ENCODE measurements at places on chromosomes 12 and 14. TPM values are rescaled to one million over a fixed set of nuclear protein-coding genes. Genes with fewer than 3 reads are reported as not detected.

MAP3K12 gene
- polyA plus RNA-seq, result 8.5 TPM

DYNC1H1 gene
- 19.6 TPM for polyA plus RNA-seq

DDX55 gene
- polyA plus RNA-seq, result 22.4 TPM

KRT79 gene
- polyA plus RNA-seq, result not detected

TRIM9 gene
- not detected for polyA plus RNA-seq

PRKAG1 gene
- 47.8 TPM for polyA plus RNA-seq

SLC10A1 gene
- polyA plus RNA-seq, result not detected

REM2 gene
- polyA plus RNA-seq, result 1.5 TPM

TSPAN9 gene
- not detected for polyA plus RNA-seq

P2RX2 gene
- not detected for polyA plus RNA-seq

MANSC4 gene
- not detected for polyA plus RNA-seq

SLC7A7 gene
- polyA plus RNA-seq, result 0.21 TPM

BHLHE41 gene
- not detected for polyA plus RNA-seq

SLC6A15 gene
- not detected for polyA plus RNA-seq

CCDC85C gene
- polyA plus RNA-seq, result 1.8 TPM

VRTN gene
- not detected for polyA plus RNA-seq

SDSL gene
- polyA plus RNA-seq, result not detected

FLVCR2 gene
- 3.3 TPM for polyA plus RNA-seq

CIROP gene
- polyA plus RNA-seq, result not detected

ERH gene
- 63.6 TPM for polyA plus RNA-seq

SLCO1B3 gene
- polyA plus RNA-seq, result not detected

AICDA gene
- polyA plus RNA-seq, result not detected

DBX2 gene
- not detected for polyA plus RNA-seq

LYZ gene
- 5.3 TPM for polyA plus RNA-seq

C12orf60 gene
- polyA plus RNA-seq, result 2.0 TPM

OAS3 gene
- 31.3 TPM for polyA plus RNA-seq

All from CD4-positive, alpha-beta memory T cell (primary cell).